ENCODE measurements at places on chromosomes 12 and 14.
A peak's percentile ranks its signal among the peaks of the same experiment; 100 is the strongest.

GRCh38 chr12:116697305-116697704 is 40.6 kb downstream of the SPRING1 start:
- no peak for DNase-seq

DNA sequence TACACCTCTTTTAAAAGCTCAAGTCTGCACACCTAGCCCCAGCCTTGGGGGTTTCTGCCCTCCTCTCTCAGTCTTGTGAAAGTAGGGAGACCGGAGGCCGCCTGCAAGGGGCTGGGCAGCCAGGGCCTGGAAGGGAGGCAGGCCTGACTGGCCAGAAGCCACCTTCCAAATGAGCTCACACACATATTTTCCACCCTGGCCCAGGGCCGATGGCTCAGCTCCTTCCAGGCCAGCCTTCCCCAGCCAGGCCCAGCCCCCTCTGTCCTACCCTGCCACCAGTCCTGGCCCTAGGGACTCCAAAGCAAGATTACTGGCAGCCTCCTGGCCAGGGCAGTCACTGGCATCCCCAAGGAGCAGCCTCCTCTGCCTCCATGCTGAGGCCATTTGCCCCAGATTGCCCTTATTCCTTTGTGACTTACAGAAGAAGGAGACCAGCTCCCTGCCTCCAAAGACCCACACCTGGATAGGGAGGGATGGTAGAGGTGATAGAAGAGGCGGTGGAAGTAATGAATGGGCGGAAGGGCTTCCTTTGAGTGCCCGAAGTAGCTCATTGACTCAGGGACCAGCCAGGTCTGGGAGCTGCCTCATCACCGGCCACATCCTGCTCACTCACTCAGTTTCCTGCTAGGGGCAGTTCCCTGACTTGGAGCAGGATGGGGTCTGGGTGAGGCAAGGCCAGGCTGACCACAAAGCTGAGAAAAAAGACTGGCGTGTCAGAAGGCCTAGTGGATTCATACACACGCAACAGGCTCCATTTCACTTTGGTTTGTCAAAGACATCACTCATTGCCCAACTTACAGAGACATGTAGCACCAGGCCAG is 14.8 kb downstream of the MMP14 start:
- no peak for DNase-seq

- no peak for DNase-seq
Measured at GRCh38 chr14:101347893-101348777, 213.2 kb upstream of the DIO3 start.

GRCh38 chr12:111426344-111427185 is 20.8 kb downstream of the SH2B3 start:
- no peak for DNase-seq

DNA sequence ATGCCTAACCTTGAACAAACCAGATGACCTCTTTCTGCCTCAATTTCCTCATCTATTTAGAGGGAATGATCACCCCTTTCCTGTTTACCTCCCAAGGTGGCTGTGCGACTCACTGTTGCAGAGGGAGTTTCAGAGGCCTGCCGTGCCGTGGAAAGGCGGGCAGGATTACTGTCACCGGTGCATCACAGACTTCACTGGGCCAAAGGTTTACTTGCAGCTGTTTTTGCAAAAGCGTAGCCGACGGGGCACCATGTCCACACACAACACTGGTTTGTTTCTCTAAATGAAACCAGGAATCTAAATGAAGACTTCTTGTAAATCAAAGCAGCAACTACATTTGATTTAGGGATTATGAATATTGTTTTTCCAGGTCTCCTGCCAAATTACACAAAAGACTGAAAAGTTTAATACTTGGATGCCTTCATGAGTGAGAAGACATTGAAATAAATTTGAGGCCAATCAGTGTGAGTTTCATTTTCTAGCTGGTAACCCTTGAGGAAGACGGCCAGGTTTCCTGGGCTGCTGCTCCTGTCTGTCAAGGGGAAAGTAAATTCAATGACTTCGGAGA is 696.1 kb upstream of the TMEM132C start:
- no peak for DNase-seq

DNA sequence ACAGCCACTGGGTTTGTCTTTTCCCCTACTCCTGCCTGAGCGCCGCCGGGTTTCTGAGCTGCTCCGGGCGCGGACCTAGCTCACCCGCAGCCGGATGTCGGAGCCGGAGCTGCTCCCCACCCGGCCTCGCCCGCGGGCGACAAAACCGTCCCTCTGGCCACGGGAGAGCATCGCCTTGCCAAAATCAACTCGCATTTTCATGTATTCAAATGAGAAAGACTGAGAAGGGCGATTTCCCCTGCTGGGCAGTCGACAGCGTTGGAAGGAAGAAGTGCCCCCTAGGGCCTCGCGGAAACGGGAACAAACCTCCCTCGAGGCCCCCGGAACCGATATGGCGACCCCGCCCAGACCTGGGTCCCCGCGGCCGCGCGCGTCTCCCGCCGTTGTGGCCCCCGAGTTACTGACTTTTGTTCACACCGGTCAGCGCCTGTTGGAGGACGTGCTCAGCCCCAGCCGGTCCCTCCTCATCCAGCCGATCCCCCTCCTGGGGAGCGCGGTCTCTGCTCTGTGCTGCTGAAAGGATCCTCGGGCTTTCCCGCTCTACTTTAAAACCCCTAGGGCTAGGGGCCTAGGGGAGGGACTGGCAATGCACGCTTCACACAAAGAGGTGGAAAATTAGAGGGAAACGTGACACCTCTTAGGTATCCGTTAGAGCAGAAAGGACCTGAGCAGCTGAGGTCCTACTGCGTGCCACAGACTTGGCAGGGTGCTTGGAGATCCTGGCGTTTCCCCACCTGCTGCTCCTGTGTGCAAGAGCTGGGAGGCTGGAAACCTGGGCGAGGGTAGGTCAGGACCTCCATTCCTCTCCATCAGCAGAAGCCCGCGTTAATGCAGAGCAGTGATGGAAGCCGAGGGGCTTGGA is 4.3 kb downstream of the TTC6 start:
- no peak for DNase-seq

- DNase-seq = peak; percentile 11
Measured at GRCh38 chr12:110688446-110689280, at the start of gene HVCN1. HVCN1 (minus strand) TSS chr12:110689115; CDS start chr12:110683245, 5,870 bp downstream.

DNA sequence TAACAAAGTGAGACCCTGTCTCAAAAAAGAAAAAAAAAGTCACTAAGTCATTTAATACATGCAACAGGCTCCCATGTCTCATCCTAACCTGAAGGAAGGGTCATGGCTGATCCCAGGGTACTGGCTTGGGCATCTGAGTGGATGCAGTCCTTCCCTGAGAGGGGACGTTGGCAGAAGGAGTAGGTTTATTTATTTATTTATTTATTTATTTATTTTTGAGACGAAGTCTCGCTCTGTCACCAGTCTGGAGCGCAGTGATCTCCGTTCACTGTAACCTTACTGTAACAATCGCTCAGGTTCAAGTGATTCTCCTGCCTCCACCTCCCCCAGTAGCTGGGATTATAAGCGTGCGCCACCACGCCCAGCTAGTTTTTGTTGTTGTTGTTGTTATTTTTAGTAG is 7.2 kb upstream of the CALCOCO1 start:
- no peak for DNase-seq

GRCh38 chr12:119412306-119412705 is 77.8 kb downstream of the CCDC60 start:
- DNase-seq = no peak

DNA sequence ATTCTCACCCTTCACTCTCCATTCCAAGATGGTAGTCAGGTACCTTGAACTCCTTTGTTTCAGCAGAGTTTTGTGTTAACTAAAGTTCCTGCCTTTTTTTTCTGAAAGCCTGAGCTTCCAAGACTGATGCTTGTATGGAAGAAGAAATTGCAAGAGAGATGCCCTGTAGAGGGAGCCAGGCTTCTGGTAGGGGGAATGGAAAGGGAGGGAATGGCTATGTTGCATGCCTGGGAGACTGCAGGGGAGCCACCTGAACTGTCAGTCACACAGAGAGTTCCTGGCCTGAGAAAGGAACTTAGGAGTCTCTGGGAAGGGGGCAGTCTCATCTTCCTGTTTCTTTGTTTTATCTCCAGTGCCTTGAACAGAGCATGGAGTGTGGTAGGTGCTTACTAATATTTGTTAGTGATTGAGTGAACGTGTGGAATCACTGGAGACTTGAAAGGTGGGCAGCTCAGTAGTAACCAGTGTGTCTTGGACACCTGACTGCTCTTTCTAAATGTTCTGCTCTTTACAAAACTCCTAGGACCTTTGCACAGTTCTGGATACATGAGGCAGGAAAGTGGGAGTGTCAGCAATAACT is 132.2 kb downstream of the ANO4 start:
- no peak for DNase-seq

DNA sequence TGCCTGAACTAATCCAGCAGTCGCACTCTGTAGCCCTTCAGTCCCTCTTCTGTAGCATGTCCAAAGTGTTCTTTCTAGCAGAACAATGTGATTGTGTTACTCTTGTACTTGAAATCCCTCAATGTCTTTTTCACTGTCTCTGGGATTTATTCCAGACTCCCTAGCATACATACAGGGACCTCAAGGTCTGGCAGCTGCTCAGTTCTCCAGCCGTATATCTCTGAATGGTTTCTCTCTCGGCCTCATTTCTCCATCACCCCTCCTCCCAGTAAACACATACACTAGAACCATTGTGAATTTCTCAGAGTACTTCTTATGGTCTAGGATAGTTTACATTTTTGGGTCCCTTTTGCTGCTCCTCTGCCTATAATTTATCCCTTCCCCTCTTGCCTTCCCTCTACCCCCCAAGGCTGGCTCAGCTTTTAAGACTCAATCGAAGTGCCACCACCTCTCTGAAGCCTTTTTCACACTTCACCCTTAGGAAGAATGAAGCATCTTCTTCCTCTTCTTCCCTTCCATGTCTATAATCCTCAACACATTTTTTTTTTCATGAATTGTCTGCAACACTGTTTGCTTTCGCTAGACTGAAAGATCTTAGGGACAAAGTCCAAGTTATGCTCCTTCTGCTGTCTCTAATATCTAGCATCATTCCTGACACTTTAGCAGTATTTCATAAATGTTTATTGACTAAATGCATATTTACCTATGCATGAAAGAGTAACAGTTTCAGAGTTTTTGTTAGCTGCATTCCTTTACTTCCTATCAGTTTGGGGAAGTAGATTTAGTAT is 446.1 kb downstream of the ZFP36L1 start:
- no peak for DNase-seq

DNA sequence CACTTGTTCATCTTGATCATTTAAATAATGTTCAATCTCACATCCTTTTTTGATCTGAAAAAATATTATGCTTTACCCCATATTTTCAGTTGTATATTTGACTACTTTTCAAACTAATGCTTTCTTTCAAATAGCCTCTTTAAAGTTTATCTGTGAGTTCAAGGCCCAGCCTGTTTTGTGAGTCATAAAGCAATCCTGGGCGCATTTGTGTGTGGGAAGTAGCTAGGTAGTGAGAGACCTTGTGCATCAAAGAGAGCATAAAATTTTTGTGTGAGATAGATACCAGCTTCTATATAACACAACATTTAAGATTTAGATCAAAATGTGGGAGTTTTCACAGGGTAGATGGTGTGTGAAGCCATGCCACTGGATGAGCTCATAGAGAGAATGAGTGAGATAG is 405.6 kb downstream of the NAV3 start:
- no peak for DNase-seq

GRCh38 chr14:69249603-69250002 is 10.4 kb upstream of the GALNT16 start:
- DNase-seq = no peak

- DNase-seq = no peak
Measured at GRCh38 chr14:62796431-62796830, 248.8 kb downstream of the KCNH5 start.

DNA sequence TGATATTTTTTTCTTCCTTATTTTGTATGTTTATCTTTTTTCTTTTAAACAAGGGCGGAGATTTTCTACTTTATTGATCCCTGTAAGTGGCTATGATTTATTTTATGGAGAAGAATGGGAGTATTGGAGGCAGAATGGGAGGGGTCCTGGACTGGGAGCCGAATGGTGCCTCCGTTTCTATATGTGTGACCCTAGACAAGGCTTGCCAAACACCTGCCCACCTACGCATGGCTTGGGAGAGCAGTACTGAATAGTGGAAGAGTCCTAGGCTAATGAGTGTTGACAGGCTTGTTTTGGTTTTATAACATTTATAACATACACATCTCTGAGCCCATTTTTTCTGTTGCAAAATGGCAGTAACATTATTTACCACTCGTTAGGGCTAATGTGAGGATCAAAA is 29.0 kb downstream of the STK38L start:
- no peak for DNase-seq

- no peak for DNase-seq
Measured at GRCh38 chr14:100504372-100505078, 82.7 kb downstream of the BEGAIN start.

DNA sequence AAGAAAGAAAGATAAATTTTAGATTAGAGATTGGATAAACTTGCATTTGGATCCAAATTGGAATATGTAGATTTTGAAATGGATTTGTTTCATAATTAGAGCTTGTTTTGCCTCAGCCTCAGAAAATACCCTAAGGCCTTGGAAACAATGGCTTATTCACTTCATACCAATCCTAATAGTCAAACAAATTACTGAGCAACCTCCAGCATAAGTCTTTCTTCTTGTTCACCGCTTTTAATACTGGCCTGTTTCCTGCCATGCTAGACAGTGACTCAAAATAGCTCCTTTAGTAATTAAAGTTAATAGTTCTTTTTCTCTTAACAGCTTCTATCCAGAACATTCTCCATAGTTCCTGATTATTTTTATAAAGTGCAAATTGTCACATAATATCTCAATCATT is 110.9 kb upstream of the DNM1L start:
- DNase-seq = no peak

DNA sequence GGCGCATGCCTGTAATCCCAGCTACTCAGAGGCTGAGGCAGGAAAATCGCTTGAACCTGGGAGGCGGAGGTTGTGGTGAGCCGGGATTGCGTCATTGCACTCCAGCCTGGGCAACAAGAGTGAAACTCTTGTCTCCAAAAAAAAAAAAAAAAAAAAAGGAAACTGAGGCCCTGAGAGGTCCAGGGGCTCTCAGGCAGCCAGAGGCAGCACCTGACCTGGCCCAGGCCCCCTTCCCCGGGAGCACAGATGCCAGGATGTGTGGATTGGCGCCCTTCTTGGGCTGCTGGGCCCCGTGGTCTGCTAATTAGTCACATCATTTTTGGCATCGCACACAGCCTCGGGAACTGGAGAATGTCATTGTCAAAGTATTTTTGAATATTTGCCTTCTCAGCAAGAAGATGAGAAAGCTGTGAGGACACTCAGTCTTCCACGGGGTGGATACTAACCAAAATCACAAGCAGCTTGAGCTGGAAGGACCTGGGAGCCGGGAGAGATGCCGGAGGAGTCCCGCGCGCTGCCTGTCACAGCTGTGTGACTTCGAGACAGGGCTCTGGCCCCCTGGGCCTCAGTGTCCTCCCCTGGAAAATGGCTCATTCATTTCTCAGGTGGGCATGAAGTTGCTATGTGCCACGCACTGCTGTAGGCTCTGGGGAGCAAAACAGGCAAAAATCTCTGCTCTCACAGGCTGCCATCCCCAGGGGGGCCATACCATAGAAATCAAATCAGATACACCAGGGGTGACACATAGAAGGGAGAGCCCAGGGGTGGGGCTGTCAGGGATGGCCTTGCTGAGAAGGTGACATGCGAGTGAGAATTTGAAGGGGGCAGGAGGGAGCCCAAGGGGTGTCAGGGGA is 12.5 kb upstream of the RCOR1 start:
- no peak for DNase-seq

GRCh38 chr12:109880938-109881337 is 597 bp upstream of the GLTP start:
- no peak for DNase-seq

Measured in activated T-helper 9 cell treated with anti-CD3 and anti-CD28 coated beads, Interleukin-2, amount 50 U/mL, for 16 hours (primary cell).